ENCODE measurements at places on chromosomes 2 and 18.

GRCh38 chr2:170465241-170465640, 249.9 kb upstream of the SP5 start:
- DNase-seq: no peak

GRCh38 chr18:75223687-75224347, 13.2 kb downstream of the TSHZ1 start:
- no peak for DNase-seq

- peak; percentile 26 for DNase-seq
Observed at GRCh38 chr2:144183727-144184126, 336.2 kb downstream of the ZEB2 start.

- no peak for DNase-seq
Observed at GRCh38 chr2:220178991-220179695, 551.7 kb downstream of the SLC4A3 start.

DNA sequence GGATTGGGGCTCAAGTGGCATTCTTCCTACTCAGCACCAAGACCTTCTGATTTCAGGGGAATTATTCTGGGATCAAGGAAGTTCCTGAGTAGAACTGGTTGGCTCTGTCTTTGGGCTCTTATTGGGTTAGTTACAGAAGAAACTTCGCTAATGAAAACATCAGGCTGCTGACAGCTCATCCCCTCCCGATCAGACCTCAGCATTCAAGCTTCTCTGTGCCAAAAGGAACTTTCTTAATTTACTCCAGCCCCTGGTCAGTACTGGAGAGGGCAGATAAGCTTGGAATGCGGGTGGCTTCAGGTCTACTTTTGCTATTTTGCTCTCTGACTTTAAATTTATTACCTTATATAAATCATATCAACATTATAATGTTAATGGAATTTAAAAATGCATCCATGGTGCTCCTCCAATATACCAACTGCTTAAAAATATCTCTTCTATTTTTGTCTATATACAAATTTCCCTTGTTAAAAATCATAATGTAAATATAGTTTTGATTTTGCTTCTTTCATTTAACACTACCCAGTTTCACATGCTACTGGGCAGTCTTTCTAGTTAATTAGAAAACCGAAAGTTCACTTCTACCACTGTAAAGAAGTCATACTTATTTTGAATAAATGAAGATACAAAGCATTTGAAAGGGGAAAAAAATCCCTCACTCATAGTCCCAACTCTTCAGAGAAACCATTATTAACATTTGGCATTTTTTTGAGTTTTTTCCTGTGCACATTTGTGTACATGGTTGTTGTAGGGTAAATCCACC, 34.4 kb downstream of the PCARE start:
- DNase-seq: no peak

DNA sequence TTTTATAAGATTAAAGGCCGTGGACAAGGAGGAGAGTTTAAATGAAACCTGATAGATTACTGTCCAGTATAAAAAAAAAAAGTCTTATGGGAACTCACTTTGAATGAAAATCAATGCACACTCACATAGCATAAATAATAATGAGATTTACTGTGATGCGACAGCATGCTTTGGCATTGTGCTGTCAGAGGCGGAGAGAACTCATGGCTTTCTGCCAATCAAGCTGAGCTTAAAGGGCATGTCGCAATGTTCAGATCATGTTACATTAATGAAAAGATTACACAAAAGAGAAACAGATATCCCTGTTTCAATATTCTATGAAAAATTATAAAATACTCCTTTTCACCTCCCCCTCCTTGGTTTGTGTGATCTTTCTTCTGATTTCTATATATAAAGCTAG, 310.8 kb downstream of the ERBB4 start:
- DNase-seq: no peak

DNA sequence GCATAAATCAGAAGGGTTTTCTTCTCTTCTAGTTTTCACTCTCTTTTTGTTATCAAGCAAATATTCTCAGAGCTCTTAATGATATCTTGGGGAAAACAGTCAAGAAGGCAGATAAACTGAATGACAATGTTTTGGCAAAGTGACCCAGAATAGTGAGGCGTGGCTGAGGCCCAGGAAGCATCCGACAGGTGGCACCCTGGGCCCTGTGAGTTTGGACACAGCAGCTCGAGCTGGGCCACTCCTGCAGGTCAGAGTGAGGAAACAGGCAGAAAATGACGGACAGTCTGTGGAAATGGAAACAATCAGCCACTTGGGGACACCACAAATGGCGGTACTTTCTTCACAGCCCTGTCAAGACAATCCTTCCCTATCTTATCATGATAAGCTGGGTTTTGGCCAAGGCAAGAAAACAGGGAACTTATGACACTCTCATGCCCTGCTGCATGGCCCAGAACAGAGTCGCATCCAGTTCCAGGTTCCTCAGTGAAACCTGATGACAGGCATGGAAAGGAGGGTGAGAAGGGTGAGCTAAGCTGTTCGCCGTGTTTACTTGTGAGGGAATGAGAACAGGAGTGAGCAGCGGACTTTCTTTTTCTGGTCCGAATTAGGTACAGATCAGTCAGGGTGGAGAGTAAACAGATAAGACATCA, 32.1 kb downstream of the MRPL44 start:
- DNase-seq: no peak

- DNase-seq: no peak
Observed at GRCh38 chr2:38491436-38491835, 111.3 kb downstream of the HNRNPLL start.

DNA sequence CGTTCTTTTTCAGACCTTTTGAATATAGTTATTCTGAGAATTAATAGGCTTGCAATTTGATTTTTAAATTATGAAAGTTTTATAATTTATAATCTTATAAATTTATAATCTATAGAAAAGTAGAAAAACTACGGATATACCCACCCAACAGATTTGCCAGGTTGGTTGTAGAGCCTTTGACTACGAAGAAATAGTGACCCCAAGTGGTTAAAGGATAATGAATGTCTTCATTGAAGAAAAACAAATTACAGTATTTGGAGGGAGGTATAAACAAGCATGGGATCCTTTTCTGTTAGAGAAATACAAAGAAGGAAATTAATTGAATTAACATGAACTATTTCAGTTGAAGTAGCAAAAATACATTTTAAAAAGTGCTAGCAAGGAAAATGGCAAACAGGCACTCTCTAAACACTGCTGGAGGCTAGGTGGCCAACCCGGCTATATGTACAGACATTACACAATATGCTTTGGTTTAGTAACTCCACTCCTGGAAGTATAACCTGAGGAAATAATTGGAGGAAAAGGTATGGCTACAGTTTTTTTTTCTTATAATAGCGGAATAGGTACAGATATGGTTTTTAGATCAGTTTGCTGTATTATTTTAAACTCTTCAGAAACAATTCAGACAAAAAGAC, 110.9 kb downstream of the MIB1 start:
- no peak for DNase-seq

DNA sequence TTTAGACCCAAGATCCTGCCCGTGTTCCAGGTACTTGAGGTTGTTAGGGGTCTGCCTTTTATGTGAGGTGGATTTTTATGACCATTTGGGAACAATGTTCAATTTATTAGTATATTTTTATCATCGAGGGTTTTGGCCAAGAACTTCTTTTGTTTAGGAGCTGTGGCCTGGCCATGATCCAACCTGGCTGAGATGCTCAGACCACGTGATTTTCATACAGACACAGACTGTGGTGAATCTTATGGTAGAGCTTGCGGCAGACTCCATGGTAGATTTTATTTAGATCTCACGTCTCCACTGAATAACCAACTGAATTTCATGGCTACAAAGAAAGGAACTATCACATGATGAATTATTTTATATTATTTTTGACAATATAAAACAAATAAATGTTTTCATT, 405.5 kb upstream of the VWC2L start:
- DNase-seq: no peak

GRCh38 chr2:119428488-119429224, 3.0 kb upstream of the TMEM37 start:
- no peak for DNase-seq

Data from germinal center (tissue), 1 donor.